ENCODE measurements at places on chromosomes 3 and 15.

GRCh38 chr15:31275331-31276262 lies 51.0 kb upstream of the KLF13 start:
- DNase-seq = no peak

DNA sequence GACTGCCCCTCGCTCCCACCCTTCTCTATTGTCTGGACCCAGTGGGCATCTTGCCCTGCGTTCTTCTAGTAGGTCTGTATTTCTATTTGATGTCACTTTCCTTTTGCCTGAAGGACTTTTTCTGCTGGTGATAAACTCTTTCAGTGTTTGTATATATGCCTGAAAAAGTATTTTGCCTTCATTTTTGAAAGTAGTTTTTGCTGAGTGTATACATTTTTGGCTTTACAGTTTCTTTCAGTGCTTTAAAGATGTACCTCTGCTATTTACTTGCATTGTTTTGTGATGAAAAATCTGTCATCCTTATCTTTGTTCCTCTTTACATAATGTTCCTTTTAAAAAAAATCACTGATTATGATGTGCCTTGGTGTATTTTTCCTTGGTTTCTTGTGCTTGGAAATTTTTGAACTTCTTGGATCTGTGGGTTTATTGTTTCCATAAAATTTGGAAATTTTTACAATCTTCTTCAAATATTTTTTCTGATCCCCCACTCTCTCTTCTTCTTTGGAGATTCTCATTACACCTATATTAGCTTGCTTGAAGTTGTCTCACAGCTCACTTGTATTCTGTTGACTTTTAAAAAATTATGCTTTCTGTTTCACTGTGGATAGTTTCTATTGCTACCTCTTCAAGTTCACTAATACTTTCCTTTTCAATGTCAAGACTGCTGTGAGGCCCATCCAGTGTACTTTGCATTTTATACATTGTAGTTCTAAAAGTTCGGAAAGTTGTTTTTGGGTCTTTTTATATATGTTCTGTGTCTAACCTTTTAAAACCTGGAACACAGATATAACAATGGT lies 67.8 kb downstream of the RGMA start:
- no peak for DNase-seq

DNA sequence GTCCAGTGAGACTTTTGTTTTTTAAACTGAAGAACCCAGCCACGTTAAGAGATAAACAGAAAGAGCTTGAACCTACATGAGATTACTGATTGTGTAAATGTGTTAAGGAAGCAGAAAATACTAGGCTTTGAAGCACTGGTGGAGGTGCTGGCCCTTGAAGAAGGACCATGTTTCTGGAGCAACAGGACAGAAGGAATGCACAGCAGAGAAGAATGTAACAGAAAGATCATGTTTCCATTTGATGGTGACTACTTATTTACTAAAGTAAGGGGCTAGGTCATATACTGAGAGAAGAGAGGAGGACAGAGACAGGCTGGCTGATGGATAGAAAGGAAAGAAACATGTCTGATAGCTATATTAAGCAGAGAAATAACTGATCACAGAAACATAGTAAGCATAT lies 88.8 kb downstream of the CLASP2 start:
- DNase-seq = no peak

DNA sequence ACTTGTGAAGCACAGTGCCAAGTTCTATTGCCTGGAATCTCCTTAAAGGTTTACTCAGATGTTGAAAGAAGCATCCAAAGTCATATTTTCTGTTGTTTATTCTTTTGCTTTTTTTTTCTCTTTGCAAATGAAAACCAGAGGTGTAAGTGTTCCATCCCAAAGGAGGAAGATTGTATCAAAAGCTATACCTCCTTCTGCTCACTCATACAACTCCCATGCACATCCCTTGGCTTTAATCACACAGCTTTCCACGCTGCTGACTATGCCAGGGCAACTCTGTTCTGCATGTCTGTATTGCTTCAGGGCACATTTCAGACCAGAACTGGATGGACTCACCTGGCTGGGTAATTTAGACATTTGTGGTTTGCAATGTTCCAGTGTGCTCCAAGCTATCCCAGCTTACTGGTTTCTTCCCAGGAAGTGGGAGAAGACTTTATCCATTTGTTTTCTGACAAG lies 399.6 kb upstream of the TBL1XR1 start:
- DNase-seq = no peak

DNA sequence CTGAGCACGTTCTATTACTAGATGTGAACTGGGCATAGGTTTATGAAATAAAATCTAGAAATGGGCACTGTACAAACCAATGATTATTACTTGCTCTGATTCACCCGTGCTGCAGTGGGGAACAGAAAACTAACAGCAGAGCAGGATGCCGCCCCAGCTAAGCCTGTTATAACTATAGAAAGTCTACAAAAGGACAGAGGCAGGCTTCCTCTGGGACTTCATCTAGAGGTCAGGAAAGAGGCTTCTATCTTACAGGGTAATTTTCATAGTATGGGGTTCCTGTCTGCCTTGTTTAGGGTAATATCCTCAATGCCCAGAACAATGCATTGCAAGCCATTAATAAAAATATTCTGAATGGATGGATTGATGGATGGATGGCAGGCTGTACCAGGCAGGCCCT lies 177.0 kb upstream of the TBL1XR1 start:
- no peak for DNase-seq

- DNase-seq = peak; percentile 76
These were observed 48.7 kb downstream of the BFSP2 start for GRCh38 chr3:133448478-133449122.

GRCh38 chr3:115279939-115280338 lies 132.9 kb upstream of the ZBTB20 start:
- no peak for DNase-seq

- DNase-seq = no peak
These were observed 53.5 kb upstream of the CCDC54 start for GRCh38 chr3:107323723-107324122.

DNA sequence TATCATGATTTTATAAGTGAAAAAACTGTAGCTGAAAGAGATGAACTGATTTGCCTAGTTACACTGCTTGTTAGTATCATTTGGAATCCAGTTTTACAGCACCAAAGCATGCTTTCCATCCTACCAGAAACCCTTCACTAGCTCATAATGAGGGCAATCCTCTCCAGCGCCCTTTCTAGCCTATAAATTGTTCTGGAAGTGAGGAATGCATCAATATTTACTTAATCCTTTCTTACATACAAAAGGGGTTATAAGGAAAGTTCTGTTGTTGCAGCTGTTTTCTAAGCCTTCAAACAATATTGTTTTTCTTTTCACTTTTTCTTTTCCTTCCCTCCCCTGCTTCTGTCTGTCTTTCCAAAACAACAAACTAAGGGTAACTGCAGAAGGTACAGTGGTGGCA lies 11.0 kb upstream of the PCCB start:
- no peak for DNase-seq

DNA sequence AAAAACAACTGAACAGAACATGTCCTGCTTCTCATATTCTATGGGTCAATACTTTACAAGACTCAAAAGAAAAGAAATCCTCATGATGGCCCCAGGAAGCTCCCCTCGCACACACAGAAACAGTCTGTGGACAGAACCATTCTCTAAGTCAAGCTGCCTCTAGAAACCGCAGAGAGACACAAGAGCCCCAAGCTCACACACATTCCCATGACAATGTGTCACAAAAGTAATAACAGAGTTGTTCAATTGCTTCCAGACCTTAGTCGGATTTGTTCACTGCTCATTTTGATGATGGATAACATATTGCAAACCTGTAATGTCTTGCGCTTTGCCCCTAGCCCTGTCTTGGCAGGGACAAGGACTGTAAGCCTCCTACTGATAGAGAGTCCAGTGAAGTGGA lies 60.9 kb downstream of the UMPS start:
- no peak for DNase-seq

- DNase-seq = peak; percentile 62
These were observed 15.0 kb upstream of the SRP14 start for GRCh38 chr15:40053831-40054604.

- no peak for DNase-seq
These were observed 97.8 kb downstream of the IGSF11 start for GRCh38 chr3:118936811-118937210.

DNA sequence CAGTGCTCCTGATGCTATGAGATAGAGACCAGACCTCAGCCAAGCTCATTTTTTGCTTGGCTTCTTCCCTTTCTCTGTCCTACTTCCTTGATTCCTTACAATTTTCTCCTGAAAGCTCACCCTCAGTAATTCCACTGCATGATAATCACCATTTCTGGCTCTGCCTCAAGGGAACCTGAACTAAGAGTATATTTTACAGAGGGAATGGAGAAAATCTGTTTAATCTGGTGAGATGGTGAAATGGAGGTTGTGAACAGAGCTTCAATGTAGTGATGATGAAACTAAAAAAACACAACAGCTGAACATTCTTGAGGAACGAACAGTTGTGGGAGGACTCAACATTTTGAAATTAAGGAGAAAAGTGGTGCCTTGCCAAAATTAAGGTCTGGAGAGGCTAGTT lies 16.3 kb downstream of the HHLA2 start:
- DNase-seq = no peak

- DNase-seq = no peak
These were observed 37.4 kb downstream of the TXNRD3 start for GRCh38 chr3:126617571-126617970.

- no peak for DNase-seq
These were observed 14.1 kb downstream of the MGLL start for GRCh38 chr3:127808197-127808596.

DNA sequence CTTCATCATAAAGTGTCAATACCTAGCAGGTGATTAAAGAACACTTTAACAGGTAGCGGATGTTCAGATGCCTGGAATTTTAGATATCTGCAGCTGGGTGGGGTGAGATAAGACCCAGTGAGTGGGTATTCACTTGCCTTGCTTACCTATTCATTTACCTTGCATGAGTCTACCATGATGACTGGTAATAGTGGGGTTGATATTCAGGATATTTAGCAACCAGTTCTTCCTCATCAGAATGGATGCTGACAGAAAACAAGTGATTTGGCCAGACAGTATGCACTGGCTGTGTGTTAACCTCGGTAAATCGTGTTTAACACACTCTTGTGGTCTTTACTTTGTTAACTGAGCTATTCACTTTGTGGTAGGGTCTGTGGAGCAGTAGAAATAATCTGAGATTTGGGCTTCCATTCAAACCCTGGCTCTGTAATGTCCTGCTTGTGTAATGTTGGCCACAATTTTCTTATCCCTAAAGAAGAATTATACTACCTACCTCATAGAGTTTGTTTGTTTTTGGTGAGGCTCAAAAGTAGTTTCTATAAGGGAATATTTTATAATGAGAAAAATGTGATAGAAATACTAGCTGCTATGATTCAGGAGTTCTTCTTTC lies 391.9 kb upstream of the TBL1XR1 start:
- no peak for DNase-seq

DNA sequence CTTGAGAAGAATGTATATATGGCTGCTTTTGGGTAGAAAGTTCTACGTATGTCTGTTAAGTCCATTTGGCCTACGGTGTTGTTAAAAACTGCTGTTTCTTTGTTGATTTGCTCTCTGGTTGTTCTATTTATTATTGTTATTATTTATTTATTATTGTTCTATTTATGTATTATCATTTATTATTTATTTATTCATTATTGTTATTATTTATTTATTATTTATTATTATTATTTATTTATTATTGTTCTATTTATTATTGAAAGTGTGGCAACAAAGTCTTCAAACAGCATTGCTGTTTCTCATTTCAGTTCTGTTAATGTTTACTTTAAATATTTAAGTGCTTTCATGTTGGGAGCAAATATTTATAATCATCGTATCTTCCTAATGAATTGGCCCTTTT lies 66.7 kb downstream of the SI start:
- DNase-seq = no peak

DNA sequence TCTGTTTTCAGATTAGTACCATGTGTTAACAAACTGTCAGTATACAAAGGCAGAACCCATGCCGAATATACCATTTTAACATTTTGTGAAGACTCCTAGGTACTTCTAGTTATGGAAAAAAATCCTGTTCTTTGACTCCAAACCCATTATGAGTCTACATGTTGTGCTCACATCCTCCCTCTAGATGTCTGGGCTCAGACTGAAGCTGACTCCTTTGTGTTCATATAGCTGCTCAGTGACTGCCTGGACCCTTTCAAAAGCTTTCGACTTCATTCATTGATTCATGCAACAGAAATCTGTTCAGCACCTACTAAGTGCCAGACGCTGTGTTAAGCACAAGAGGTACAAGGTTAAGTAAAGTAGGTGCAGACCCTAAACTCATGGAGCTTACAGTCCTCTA lies 60.5 kb downstream of the MEGF11 start:
- DNase-seq = no peak

- no peak for DNase-seq
These were observed 486.0 kb upstream of the AGTR1 start for GRCh38 chr3:148211725-148212124.

- no peak for DNase-seq
These were observed 992.2 kb downstream of the DIPK2A start for GRCh38 chr3:144963810-144964209.

- DNase-seq = no peak
These were observed 30.1 kb upstream of the MNS1 start for GRCh38 chr15:56495053-56495452.

DNA sequence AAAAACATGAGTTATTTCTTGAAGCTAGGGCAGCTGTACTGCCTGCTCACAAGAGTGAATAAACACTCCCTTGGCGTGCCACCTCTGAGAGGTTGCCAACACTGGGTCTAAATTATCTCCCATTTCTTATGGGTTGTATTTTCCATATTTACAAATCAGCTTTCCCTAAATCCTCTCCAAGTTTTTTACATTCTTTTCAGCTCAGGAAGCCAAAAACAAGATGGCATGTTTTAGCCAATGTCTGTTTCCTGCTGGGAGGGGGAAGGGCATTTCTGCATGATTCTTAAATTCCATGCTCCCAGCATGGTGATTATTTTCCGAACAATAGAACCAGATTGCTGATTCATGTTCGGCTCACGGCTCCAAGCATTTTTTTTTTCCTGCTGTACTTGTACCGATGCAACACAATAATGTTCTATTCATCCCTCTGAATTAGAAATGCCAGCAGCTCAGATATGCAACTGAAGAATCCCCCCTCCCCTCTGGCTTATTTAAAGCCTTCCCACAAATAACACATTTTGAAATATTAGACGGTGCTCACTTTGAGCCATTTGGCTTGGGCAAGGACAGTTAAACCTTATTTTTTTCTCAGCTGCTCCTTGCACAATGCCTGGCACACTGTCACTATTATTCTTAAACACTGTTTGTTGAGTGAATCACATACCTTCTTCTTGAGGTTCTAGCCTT lies 252.5 kb downstream of the THRB start:
- no peak for DNase-seq

DNA sequence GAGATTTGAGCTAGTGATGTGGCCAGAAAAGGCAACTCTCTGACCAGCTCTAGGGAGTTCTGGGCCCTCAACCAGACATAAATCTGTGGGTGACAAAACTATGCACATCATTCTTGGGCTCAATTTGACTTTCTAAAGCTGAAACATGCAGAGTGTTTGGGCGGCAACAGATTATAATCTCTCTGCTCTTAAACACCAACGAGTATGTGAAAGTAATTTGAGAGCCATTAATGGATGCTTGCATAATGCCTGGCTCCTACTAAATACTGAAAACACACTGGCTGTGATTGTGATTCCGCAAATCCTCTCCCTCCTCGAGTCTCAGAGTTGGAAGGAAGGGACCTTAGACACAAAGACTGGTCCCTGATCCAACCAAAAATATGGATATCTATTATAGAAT lies 186.7 kb downstream of the UACA start:
- DNase-seq = no peak

- no peak for DNase-seq
These were observed 1018.2 kb downstream of the DIPK2A start for GRCh38 chr3:144989807-144990206.

Measured in activated CD4-positive, alpha-beta T cell treated with anti-CD3 and anti-CD28 coated beads for 48 hours (primary cell).